ENCODE measurements at places on chromosomes 7 and 10.
A peak's percentile ranks its signal among the peaks of the same experiment; 100 is the strongest.

DNA sequence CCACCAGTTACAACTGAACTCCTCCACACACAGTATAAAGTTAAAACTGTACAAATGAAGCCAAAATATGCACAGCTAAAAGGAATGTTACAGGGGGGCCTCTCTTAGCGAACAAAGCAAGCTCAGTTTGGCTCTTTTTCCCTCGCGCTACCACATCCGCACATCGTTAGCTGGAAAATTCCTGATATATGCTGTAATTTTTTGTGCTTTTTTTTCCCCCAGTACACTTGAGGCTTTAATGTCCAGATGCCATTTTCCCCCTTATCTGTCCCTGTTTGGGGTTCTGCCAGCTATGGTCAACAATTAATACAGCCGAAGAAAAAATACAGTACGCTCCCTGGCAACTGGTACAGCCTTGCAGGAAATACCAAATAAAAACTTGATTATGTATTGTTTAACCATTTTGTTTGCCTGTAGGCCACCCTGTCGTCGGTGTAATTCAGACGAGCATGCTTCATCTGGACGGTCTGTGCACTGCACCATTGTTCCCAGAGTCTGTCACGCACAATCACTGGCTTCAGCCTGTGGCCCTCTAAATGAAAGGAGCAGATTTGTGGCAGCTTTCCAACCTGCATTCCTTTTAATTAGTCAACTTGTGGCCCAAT, 108.1 kb upstream of the FAM133B start:
- peak; percentile 20 for DNase-seq

GRCh38 chr7:85529831-85530230, 343.0 kb upstream of the SEMA3D start:
- no peak for DNase-seq

GRCh38 chr10:12510501-12510941, 161.2 kb downstream of the CAMK1D start:
- DNase-seq = no peak

- DNase-seq = no peak
Measured at GRCh38 chr10:132236881-132237280, 50.1 kb downstream of the DPYSL4 start.

- DNase-seq = peak; percentile 26
Measured at GRCh38 chr7:6271060-6271658, 1.3 kb downstream of the CYTH3 start.
